Epithelial cell of prostate (primary cell): ENCODE measurements at places on chromosomes 11 and 22.

- DNase-seq = no peak
Observed at GRCh38 chr22:44407171-44407986, 90.7 kb downstream of the RTL6 start.

DNA sequence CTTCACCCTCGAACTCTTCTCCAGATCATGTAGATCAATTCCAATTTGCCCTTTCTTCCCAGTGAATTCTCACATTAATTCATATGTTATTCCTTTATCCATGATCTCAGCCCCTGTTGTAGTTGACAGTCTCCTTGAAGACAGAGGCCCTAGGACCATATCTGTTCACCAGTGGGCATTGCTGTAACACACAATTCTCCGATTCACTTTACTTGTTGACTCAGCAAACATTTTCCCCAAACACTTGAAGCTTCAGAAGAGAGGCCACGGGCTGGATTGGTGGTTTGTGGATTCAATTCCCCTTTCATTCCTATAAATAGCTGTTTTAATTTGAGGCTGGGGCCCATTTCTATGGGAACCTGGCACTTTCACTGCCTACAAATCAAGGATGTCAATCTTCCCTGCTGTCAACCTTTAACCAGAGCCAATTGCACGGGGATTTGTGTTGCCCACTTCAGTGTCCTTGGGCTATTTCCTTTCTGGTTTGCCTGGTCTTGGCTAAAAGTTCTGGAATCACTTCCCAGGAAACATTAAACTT, 393.0 kb upstream of the KIRREL3 start:
- DNase-seq = no peak

DNA sequence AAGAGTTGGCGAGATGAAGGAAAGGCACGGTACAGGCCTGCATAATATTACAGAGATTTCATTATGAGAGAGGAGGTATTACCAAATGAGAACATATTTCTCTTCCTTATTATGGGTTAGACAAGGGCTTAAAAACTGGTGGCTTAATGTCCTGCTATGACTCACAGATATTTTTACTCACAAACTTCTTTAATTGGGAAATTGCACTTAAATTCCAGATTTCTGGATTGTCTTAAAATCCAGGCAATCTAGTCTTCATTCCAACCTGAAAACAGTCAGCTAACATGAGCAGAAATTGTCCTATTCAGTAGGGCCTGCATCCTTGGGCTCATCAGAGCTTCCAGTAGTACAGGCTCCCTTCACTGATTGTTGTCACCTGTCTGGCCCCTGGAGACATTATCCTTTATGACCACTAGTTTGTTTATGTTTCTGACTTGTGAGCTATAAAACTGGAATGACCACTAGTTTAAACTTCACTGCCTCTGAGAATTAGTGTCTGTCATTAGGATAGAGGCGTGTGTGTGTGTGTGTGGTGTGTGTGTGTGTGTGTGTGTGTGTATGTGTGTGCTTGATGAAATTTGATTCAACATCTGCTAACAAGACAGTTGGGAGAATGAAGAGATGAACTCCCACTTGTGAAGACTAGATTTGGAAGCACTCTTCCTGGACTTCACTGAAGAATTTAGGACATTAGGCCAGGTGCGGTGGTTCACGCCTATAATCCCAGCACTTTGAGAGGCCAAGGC, 25.1 kb downstream of the DBX1 start:
- no peak for DNase-seq

DNA sequence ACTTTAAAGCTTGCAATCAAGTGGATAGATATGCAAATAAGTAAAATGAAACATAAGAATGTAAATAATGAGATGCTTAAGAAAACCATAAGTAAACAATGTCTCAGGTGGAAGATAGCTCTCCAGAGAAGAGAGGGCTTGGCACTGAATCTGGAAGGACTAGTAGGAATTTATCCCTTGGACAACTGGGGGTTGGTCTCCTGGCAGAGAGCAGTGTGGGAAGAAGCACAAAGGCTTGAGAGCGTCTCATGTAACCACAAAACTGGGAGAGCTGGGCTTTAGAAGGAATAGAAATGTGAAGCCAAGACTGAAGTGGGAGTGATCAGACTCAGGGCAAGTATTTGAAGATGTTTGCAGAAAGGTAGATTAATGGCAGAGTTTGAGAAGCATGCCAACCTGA, 31.3 kb downstream of the CARD18 start:
- DNase-seq = no peak

GRCh38 chr11:118046964-118047700, 29.7 kb upstream of the TMPRSS4 start:
- DNase-seq = no peak

- no peak for DNase-seq
Observed at GRCh38 chr22:44355716-44356070, 42.9 kb upstream of the SHISAL1 start.

- DNase-seq = no peak
Observed at GRCh38 chr11:44840521-44841251, 110.0 kb downstream of the TP53I11 start.

DNA sequence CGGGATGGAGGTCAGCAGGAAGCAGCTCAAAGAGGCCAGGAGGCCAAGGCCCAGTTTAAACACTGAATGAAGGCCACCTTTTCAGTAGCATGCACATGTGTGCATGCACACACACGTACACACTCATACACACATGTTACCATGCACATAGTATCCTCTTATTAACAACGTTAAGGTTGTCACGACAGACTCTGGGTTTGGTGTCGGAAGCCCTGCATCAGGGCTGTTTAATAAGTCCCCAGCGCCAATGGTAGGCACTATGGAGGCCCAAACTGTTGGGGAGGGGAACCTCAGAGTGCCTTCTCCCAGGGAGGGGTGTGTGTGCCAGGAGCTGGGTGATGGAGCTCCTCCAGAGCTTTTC, 39.5 kb upstream of the ADA2 start:
- no peak for DNase-seq

GRCh38 chr11:132994966-132995365, 537.3 kb downstream of the OPCML start:
- DNase-seq = no peak

- no peak for DNase-seq
Observed at GRCh38 chr11:30635401-30635989, 49.3 kb upstream of the MPPED2 start.

- no peak for DNase-seq
Observed at GRCh38 chr11:85948884-85949283, 93.7 kb downstream of the CCDC83 start.

GRCh38 chr11:62958547-62959421, 26.0 kb downstream of the SLC22A6 start:
- DNase-seq = no peak

GRCh38 chr11:62201376-62201775, 7.1 kb upstream of the SCGB2A1 start:
- peak; percentile 6 for DNase-seq

DNA sequence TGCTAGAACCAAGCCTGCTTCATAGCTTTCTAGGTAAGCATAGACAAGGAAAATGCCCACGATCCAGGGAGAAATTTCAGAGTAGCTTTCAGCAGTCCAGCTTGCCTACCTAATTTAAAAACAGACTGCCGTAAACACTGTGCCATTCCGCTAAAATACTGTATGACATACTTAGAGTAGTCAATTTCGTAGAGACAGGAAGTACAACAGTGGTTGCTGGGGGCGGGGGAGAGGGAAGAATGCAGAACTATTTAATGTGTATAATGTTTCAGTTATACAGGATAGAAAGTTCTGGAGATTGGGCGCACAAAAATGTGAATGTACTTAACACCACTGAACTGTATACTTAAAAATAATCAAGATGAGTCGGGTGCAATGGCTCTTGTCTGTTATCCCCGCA, 56.7 kb downstream of the C11orf58 start:
- no peak for DNase-seq

DNA sequence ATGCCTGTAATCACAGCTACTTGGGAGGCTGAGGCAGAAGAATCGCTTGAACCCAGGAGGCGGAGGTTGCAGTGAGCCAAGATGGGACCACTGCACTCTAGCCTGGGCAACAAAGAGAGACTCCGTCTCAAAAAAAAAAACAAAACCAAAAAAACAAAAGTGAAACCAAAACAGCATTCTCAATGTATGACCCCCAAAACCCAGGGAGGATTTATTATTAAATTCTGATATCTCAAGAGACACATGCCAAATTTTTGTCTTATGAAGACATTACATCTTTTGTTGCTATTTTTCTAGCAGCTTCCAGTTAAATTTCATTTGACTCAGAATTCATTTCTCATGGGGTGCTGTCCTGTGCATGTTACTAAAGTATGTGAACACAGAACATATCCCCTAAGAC, 3.0 kb upstream of the YPEL4 start:
- no peak for DNase-seq

DNA sequence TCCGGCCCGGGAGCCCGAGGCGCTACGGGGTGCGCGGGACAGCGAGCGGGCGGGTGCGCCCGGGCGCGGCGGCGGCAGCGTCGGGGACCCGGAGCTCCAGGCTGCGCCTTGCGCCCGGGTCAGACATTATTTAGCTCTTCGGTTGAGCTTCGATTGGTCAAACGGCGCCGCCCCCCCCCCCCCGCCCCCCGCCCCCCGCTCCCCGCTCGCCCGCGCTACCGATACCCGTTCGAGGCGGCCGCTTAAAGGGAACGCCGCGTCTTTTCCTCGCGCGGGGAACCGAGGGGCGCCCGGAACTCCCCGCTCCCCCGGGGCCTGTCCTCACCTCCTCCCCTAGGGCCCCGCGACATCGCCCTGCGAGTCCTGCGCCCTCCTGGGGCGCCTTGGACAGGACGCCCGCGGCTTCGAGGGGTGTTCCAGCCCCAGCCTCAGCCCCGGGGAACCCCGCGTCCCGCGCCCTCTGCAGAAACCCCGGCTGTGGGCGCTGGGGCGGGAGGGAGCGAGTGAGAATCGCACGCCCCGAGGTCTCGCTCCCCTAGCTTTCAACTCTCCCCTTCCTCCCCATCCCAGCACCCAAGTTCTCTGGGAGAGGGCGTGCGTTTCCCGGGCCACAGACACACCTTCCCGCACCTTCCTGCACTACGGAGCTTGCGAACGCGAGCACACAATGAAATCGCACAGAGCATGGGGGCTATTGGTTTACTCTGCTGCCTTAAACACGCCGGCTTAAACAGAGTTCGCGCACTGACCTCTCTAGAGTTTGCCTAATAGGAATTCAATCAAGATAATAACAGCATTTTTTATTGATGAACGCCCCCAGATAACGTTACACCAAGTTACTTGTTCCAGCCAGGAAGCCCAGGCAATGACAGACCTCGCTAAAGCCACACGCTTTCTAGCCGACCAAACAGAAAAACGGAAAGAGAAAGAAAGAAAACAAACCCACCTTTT, at the start of gene BDNF:
Gene BDNF, minus strand, starts transcription at position 105 of the 951 bp plus-strand sequence. CDS start 41,891 bp downstream, outside the sequence.
- DNase-seq = no peak

DNA sequence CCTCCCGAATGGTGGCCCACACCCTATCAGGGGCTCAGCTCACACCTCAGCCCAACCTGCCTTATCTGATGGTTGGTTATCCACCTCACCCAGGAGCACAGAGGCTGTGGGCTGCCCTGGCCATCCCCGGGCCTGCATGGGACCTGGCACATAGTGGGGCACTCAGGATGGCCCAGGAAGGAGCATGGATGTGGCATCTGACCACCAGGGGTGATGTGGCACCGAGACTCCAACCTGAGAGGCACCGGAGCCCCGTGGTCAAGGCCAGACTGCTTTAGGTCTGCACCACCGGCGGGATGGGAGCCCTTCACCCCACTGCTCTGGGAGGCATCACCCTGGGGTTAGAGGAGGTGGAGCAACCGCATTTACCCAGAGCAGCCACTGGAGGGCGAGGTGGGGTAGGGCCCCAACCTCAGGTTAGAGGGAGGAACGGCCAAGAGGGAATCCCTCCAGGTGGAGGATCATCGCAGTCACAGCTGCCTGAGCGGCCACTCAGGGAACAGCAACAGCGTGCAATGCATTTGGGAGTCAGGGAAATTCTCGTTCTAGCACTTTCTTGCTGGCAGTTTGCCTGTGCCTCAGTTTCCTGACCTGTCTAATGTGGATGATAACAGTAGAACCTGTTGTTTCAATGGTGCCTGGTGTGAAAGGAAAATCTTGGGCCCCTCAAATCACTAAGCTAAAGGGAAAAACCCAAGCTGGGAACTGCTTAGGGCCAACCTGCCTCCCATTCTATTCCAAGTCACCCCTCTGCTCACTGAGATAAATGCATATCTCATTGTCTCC, 52.9 kb upstream of the CARS1 start:
- DNase-seq = no peak
